T47D (cell line): ENCODE measurements at places on chromosomes 3 and 15.

GRCh38 chr15:76756381-76756780 is 148.8 kb downstream of the SCAPER start:
- no peak for DNase-seq

- DNase-seq = no peak
These were observed 314.9 kb downstream of the TLE3 start for GRCh38 chr15:69782809-69783208.

GRCh38 chr15:40754883-40755811 is at the start of gene RMDN3:
RMDN3 (minus strand) TSS chr15:40755254; CDS start chr15:40754783, 471 bp downstream.
- peak; percentile 50 for DNase-seq

DNA sequence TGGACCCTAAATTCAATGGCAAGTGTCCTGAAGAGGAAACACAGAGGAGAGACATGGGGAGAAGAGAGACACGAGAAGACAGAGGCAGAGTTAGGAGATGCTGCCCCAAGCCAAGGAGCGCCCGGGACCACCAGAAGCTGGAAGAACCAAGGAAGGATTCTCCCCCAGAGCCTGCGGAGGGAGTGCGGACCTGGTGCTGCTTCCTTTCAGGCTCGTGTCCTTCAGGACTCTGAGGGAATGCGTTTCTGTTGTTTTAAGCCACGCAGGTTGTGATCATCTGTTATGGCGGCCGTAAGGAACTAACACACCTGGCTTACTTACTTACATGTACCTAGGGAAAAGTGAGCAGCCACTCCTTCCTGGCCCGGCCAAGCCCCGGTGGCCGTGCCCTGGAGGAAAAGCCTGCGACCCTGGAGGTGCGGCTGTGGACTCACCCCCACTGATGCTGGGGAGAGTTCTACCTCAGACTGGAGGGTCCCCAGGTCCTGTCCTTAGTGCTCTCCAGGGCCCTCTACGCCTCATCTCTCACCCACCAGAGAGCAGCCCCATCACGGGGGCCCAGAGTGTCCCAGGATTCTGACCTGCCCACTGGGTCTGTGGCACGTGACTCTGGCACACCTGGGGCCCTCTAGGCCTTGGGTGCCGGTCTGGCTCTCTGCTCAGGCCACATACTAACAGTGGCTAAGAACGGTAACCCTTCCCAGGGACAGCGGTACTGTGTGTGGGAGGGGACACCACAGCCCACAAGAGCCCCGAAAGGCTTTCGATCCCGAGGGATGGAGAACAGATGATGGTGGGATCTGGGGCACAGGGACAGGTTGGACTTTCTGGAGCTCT is 61.8 kb downstream of the ITGA11 start:
- no peak for DNase-seq

DNA sequence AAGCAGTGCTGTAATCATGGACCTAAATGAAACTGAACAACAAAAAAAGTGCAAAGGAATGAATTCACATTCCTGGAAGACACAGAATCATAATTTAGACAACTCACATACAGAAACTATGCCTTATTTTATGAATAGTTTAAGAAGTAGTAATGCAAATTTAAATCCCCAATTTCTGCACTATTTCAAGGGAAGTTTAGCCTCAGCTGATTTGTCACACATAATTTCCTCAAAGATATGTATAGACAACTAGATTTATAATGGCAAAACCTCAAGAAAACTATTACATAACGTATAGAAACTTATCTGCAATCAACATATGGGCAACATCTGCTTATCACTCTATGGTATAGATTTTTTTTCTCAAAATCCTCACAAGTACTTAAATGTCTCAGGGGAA is 7.8 kb upstream of the PTX3 start:
- no peak for DNase-seq

- DNase-seq = no peak
These were observed 5.9 kb upstream of the C15orf39 start for GRCh38 chr15:75195766-75196241.

- no peak for DNase-seq
These were observed 981.8 kb upstream of the GBE1 start for GRCh38 chr3:82743196-82743595.

DNA sequence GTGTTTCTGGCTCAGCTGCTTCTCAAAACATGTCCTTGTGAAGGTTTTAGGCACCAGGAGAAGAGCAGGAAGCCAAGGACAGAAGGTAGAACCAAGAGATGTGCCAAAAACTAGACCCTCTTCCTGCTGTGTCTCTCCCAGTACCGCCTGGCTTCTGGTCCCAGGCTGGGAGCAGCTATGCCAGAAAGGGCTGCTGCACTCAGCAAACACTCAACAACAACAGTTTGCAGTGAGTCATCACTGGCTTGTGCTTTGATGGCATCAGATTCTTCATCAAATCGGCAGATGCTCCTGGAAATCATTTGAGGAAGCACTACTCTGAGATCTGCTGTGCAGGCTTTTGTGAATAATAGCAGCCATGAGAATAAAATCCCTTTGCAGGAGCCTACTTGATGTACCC is 63.2 kb downstream of the DGKG start:
- no peak for DNase-seq

- DNase-seq = peak; percentile 67
These were observed 471.9 kb upstream of the FRG2C start for GRCh38 chr3:75192146-75192616.

DNA sequence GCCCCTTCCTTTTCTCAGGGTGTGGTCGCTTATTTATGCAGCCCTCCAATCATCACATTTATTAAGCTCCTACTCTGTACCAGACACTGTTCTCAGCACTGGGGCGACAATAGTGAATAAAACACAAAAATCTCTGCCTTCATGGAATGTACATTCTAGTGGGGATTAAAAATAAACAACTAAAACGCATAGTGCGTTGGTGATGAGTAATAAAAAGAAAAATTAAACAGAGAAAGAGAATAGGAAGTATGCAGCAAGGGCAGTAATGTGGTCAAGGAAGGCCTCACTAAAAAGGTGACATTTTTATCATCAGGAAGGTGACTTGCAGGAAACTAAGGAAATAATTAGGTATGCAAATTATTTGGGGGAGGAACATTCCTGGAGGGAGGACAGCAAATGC is 5.1 kb downstream of the SLC51B start:
- DNase-seq = no peak

DNA sequence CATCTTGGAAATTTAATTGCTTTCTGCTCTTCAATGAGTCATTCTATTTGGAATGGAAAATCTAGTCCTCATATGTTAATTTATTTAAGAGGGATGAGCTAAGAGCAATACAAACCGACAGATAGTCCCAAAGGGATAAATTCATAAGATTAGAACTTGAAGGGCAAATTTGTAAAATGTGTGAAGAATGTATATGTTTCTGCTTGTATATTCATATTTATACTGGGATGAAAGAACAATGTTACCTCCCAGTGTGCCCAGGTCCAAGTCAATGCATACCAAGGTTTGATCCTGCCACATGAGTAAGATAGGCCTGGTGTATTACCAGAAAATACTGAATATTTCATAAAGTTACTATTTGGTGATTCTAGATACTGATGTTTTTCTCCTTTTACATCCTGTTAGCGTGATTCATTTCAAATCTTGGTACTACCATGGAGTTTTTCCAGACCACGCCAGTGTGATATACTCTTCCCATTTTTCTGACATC is 255.6 kb upstream of the SEMA6D start:
- no peak for DNase-seq

DNA sequence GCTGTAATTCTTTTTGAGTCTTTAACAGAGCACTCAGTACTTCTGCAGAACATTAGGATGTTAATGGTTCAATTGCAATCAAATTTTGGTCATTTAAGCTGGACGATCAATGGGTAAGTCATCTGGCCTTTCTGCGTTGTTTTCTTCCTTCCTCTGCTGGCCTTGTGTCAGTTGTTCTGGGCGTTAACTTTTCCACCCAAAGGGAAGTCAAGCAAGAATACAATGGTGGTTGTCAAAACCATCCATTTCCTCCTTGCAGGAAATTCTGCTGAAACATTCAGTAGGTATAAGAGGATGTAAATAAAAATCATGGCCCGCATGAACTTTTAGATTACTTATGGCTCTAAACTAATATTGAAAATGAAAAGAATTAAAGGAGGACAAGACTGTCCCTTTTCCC is 584.0 kb downstream of the GRM7 start:
- DNase-seq = no peak

DNA sequence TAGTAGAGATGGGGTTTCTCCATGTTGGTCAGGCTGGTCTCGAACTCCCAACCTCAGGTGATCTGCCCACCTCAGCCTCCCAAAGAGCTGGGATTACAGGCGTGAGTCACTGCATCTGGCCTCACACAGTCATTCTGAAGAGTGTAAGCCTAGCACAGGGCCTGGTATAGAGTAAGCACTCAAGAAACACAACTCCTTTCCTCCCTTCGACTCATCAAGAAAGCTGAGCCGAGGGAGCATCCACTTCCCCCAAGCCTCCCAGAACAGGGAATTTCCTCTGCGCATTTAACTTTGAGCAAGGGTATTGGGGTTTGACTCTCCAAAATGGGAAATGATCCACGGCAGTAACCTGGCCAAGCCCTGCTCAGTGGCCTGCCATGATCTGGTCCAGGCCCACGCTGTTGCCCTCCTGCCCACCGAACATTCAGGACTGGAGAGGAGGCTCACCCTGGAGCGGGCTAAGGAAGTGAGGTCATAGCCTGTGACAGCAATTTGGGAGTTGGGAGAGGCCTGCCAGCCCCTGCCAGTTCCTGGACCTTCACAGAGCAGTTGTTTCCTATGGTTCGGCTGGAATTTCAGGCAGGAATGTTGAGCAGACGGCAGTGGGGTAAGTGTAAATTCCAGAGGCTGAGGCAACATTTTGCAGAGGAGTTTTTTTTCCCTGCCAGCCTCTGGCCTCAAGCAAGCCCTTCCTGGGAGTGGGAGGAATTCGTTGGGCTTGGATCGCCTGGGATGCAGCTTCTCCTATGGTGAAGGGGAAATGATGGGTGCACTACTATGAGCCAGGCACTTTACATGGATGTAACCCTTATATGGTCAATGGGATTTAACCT is 21.2 kb upstream of the SMAD3 start:
- no peak for DNase-seq

DNA sequence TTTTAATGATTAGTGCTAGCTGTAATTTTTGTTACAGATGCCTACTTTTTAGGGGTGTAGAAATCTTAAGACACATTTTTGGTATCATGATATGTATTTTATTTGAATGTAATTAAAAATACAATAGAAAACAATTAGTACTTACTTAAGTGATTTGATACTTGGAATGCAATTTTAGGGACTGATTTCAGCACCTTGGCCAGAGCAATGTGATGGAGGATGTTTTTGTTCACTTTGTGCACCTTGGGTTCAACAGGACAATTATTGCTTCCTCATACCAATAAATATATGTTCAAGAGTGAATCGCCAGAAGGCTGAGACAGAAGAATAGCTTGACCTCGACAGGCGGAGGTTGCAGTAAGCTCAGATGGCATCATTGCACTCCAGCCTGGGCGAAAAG is 22.3 kb downstream of the GMNC start:
- DNase-seq = peak; percentile 68

DNA sequence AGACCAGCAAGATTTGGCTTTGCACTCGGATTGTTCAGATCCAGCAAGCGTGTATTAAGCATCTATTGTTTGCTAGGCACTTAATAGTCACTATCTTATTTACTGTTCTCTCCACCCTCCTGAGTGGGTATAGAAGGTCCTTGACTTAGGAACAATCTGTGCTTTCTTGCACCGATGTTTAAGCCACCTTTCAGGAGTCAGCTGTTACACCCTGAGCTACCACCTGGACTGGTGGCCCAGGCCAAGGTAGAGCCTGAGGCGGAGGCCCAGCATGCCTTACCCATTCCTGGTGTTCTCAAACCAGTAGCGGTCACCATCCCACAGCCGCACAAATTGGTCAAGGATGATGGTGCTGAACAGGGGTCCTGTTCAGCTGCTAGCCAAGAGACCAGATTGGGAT is 10.0 kb downstream of the DUOX1 start:
- DNase-seq = no peak

- DNase-seq = no peak
These were observed 472.3 kb upstream of the CBLB start for GRCh38 chr3:106341087-106341486.

GRCh38 chr3:110062716-110063115 is 725.4 kb upstream of the DPPA4 start:
- no peak for DNase-seq

GRCh38 chr3:82031596-82031995 is 270.2 kb upstream of the GBE1 start:
- DNase-seq = no peak

GRCh38 chr15:66105286-66106265 is 148.0 kb downstream of the MEGF11 start:
- no peak for DNase-seq

DNA sequence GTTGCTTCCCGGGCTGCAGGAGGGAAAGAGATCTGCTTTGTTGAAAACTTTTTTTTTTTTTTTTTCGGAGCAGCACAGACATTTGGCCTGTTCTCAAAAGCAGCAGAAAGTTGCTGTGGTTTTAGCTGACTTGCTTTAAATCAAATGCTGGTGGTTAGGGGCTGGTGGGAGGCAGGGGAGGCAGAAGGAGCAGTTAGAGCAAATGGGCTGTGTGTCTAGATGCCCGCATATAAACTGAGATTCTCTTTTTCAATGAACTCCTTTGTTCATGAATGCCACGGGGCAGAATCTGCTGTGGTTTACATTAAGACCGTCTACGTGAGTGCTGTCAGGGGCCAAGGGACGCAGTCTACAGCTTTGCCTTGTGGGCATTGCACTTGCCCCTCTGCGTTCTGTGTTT is 95.9 kb downstream of the FLNB start:
- peak; percentile 33 for DNase-seq

GRCh38 chr15:74400915-74401757 is 32.6 kb downstream of the SEMA7A start:
- DNase-seq = peak; percentile 41

DNA sequence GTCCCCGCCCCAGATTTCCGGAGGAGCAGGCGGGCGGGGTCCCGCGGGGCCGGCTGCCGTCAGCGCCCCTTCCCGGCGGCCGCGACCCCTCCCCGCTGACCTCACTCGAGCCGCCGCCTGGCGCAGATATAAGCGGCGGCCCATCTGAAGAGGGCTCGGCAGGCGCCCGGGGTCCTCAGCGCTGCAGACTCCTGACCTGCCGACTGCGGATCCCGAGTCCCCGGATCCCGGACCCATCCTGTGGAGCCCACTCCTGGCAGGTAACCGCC is at the start of gene TRH:
Gene TRH (plus strand): TSS at position 157 of the 269 bp plus-strand sequence. CDS start 1,097 bp downstream, outside the sequence.
- DNase-seq = no peak

- no peak for DNase-seq
These were observed 20.8 kb downstream of the DPH3 start for GRCh38 chr3:16243706-16244490.

- DNase-seq = no peak
These were observed 58.6 kb downstream of the SYNM start for GRCh38 chr15:99163271-99164062.

DNA sequence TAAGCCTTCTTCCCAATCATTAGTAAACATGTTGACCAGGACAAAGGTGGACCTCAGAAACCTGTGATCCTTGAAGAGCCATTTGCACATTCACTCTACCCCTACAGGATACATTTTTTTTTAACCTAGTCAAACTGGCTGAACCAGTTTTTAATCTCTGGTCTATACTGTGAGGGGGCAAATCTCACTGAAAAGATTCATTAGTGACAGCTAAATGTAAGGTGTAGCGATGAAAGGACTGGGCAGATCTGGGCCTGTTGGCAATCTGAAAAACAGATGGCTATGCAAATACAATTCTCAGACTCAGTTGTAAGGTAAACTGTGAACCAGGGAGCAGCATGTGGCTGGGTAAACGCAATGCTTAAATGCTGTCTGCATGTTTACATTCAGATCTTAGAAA is 75.6 kb upstream of the SNTN start:
- no peak for DNase-seq
